Colonic mucosa (tissue), 4 donors: ENCODE measurements at places on chromosomes 16 and 17. TPM values are rescaled to one million over a fixed set of nuclear protein-coding genes. Genes with fewer than 3 reads are reported as not detected.
A peak's percentile ranks its signal among the peaks of the same experiment; 100 is the strongest.

The OR1F1 gene
- total RNA-seq: not detected

The KRT40 gene
- total RNA-seq: not detected

The KRT27 gene
- not detected for total RNA-seq

GRCh38 chr17:82316651-82317393, 586 bp downstream of the CD7 start:
- H3K4me1 ChIP-seq: peaks cover 5% of the 10 kb centered on the region
- H3K36me3 ChIP-seq: no peaks in the 10 kb centered on the region
- no peak overlapping the region for H3K27ac ChIP-seq
- peak overlapping the region; percentile 13 for H3K4me3 ChIP-seq
- no peak for DNase-seq

DNA sequence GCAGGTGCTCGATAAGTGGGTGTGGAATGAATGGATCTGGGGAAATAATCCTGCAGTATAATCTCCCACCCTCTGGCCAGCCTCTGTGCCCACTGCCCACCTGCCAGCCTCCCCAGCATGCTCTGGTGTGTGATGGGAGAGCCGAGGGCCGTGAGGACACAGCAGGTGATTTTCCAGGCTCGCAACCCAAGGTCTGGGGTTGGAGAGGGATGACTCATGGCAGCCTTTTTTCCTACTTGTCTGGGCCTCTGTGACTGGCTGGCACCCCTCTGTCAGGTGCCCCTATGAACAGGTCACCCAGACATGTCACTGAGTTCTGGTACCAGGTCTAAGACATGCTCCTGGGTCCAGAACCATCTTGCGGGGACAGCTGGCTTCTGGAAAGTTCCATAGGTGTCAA, 385.7 kb upstream of the TNRC6C start:
- no peak for DNase-seq
- peaks cover 13% of the 10 kb centered on the region for H3K27me3 ChIP-seq
- no peak overlapping the region for H3K4me3 ChIP-seq
- no peaks in the 10 kb centered on the region for H3K4me1 ChIP-seq

GRCh38 chr16:12426122-12426521, 377.6 kb downstream of the CPPED1 start:
- H3K36me3 ChIP-seq: no peaks in the 10 kb centered on the region
- no peak for DNase-seq
- no peaks in the 10 kb centered on the region for H3K4me1 ChIP-seq
- H3K27ac ChIP-seq: no peak overlapping the region

GRCh38 chr17:50893183-50893993, 27.2 kb upstream of the TOB1 start:
- no peaks in the 10 kb centered on the region for H3K27me3 ChIP-seq
- no peaks in the 10 kb centered on the region for H3K36me3 ChIP-seq
- H3K27ac ChIP-seq: no peak overlapping the region
- DNase-seq: no peak
- H3K4me1 ChIP-seq: no peaks in the 10 kb centered on the region

- no peaks in the 10 kb centered on the region for H3K27me3 ChIP-seq
- no peak overlapping the region for H3K4me3 ChIP-seq
- no peaks in the 10 kb centered on the region for H3K36me3 ChIP-seq
- H3K4me1 ChIP-seq: no peaks in the 10 kb centered on the region
These were observed 7.3 kb downstream of the C16orf89 start for GRCh38 chr16:5058476-5058875.

GRCh38 chr16:16120044-16120381, 103.3 kb downstream of the ABCC6 start:
- H3K27ac ChIP-seq: no peak overlapping the region
- H3K4me1 ChIP-seq: peaks cover 6% of the 10 kb centered on the region
- no peak overlapping the region for H3K4me3 ChIP-seq
- DNase-seq: peak; percentile 63
- peaks cover 13% of the 10 kb centered on the region for H3K36me3 ChIP-seq
- H3K27me3 ChIP-seq: no peaks in the 10 kb centered on the region

- H3K27me3 ChIP-seq: no peaks in the 10 kb centered on the region
- H3K36me3 ChIP-seq: no peaks in the 10 kb centered on the region
- no peak overlapping the region for H3K27ac ChIP-seq
- DNase-seq: peak; percentile 51
These were observed 914.9 kb downstream of the KCNJ2 start for GRCh38 chr17:71084219-71084618.

DNA sequence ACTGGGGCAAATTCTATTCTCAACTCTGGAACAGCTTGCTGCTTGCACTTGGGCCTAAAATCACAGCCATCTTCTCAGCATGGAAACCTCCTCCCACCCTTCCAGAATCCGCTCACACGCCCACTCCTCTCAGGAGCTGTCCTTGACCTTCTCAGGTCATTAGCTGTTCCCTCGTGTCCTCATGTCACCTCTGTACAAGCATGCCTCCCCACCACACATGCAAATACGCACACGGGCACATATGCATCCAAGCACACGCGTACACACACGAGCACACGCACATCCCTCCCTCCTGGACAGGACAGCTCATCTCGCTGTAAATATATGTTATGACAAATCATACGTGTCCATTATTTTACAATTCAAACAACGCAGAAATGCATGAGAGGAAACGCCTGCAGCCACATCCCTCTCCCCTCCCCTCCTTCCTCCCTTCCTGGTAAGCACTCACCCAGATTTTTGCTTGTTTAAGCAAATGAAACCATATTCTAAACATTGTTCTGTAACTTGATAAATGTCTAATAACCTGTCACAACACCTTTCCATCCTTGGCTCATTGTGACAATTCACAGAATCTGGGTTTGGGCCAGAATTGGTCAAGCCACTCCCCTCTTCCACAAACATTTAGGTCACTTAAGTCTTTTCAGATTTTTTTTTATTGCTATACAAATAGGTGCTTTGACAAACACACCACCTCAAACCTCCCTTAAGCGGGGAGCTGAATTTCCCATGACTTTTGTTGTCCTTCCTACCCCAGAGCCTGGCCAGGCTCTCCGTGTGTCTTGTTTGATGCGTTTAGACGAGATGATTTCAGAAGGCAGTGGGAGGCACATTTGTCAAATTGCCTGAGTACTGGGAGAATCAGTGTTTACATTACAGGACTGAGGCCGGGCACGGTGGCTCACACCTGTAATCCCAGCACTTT, 41.7 kb downstream of the DNAH17 start:
- H3K36me3 ChIP-seq: no peaks in the 10 kb centered on the region
- H3K4me1 ChIP-seq: no peaks in the 10 kb centered on the region
- no peak overlapping the region for H3K27ac ChIP-seq

DNA sequence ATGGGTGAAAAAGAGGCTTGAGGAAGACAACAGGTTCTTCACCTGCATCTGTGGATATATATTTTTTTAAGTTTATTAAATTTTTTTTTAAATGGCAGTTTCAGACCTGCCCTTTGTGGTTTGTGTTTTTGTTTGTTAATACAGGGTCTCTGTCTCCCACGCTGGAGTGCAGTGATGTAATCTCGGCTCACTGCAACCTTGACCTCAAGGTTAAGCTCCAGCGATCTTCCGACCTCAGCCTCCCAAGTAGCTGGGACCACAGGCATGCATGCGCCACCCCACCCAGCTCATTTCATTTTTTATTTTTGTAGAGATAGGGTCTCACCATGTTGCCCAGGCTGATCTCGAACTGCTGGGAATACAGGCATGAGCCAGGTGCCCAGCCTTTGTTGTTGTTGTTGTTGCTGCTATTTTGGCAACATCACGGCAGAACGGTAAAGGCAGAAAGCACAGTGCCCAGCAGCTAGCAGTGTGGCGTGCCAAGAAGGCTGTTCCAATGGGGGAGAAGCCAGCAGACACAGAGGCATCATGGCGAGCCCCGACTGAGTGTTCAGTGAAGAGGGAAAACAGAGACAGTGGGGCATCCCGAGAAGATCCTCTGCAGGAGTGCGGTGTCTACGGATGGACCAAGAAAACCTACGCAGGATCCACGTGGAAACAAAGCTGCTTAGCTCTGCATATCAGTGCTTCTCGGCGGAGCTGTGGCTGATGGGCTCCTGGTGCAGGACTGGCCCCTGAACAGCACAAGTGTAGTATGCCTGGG, 19.6 kb downstream of the TMC6 start:
- no peak overlapping the region for H3K27ac ChIP-seq
- H3K27me3 ChIP-seq: no peaks in the 10 kb centered on the region
- H3K4me1 ChIP-seq: no peaks in the 10 kb centered on the region
- H3K36me3 ChIP-seq: peaks cover 3% of the 10 kb centered on the region
- H3K4me3 ChIP-seq: no peak overlapping the region
- no peak for DNase-seq

DNA sequence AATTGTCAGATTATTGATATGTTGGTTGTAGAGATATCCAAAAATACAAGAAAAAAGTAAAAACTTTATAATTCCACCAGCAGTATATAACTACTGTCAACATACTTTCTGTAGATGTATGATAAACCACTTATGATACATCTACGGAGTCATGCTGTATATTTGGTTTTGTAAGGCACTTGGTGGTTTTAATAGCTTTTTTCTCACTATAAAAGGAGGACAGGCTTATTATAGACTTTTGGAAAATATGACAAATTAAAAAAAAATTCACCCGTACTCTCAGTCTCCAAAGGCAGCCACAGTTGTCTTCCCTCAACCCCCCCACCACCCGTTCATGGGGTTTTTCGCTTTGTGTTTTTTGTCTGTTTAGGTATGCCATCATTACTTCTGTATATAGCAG, 14.8 kb downstream of the RAI1 start:
- peaks cover 50% of the 10 kb centered on the region for H3K4me1 ChIP-seq
- no peak overlapping the region for H3K4me3 ChIP-seq
- H3K27me3 ChIP-seq: no peaks in the 10 kb centered on the region
- peak overlapping the region; percentile 95 for H3K27ac ChIP-seq

DNA sequence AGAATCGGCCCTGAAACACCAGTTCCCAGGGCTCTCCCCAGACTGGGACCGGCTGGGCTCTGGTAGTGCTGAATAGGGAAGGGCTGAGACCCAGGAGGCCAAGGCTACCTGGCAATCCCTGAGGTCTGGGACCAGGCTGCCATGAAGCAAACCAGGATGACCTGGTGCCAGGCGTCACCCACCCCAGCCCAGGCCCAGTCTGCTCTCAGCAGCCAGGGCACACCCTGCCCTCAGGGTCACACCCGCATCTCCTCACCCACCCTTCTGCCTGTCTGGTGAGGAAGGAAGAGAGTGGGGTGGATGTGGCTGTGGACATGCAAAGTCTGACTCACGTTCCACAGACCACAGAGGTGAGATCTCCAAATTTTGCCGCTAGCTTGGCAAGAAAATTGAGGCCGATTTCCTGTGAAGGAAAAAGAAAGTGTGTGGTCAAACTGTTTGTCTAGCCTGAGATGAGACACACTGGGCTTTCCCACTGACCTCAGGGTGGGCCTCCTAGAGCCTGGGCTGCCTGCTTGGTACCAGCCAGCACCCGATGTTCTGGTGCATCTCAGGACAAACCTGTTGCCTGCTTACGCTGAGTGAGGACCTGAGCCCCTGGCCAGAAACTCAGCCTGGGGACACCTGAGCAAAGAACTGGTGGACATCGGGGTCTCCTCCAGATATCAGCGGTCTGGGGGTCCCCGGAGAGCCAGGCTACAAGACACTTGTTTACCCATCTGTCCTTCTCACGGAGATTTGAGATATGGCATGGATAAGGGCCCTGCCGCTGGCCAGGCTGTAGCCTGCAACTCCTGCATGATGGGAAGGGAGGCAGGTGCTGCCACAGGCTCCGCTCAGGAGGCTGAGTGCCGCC, 6.3 kb upstream of the RAB37 start:
- H3K4me1 ChIP-seq: no peaks in the 10 kb centered on the region
- H3K27ac ChIP-seq: no peak overlapping the region
- no peak for DNase-seq
- no peaks in the 10 kb centered on the region for H3K36me3 ChIP-seq

GRCh38 chr17:76063875-76064546, 8.3 kb downstream of the SRP68 start:
- no peak for DNase-seq
- H3K27me3 ChIP-seq: no peaks in the 10 kb centered on the region
- H3K27ac ChIP-seq: no peak overlapping the region
- no peaks in the 10 kb centered on the region for H3K4me1 ChIP-seq

DNA sequence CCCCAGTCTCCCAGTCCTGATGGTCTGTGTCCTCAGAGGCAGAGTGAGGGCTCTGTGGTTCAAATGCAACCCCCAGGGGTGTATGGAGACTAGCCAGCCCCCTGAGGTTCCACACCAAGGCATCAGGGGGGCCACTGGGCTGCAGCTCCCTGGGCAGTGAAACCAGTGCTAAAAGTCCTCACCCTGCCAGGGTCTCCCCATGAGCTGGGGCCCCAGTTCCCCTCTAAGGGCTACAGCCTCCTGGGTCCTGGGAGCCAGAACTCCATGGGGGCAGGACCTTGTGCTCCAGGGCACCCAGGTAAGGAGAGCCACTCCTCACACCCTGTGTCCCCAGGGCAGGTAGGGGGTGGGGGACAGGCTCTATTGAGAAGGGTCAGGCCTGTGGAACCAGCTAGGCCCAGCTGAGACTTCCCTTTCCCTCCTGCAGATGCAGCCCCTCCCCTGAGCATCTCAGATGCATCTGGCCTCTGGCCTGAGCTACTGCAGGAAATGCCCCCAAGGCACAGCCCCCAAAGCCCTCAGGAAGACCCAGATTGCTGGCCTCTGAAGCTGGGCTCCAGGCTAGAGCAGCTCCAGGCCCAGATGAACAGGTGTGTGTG, 6.4 kb upstream of the DCAF7 start:
- H3K36me3 ChIP-seq: no peaks in the 10 kb centered on the region
- peaks cover 8% of the 10 kb centered on the region for H3K27me3 ChIP-seq
- H3K4me1 ChIP-seq: no peaks in the 10 kb centered on the region
- DNase-seq: no peak
- no peak overlapping the region for H3K27ac ChIP-seq

DNA sequence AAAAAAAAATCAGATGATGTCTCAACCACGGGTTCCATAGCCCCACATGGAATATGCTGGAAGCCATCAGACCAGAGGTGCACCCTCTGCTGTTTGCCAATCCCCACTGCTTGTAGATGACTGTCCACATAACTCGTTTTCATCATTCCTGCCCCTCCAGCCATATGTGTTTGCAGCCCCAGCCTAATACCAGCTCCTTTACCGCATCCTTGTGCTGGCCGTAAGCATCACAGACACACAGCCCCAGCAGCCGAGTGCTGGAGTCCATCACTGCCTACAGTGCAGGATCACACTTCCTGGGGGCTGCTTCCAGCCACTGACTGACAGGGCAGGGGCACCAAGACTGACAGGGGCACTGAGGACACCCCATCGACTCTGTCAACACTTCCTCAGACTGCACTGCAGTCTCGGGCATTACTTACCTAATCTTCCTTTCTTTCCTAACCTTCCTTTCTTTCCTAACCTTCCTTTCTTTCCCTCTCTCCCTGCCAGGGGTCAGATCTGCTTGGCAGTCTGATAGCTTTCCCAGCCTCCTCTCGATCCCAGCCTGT, 5.0 kb downstream of the RCVRN start:
- H3K36me3 ChIP-seq: no peaks in the 10 kb centered on the region
- H3K27ac ChIP-seq: no peak overlapping the region
- H3K4me1 ChIP-seq: no peaks in the 10 kb centered on the region
- DNase-seq: no peak

- no peaks in the 10 kb centered on the region for H3K36me3 ChIP-seq
- no peaks in the 10 kb centered on the region for H3K27me3 ChIP-seq
- no peak overlapping the region for H3K4me3 ChIP-seq
- no peaks in the 10 kb centered on the region for H3K4me1 ChIP-seq
- DNase-seq: no peak
These were observed 75.9 kb downstream of the CES1 start for GRCh38 chr16:55756963-55757362.
